ENCODE measurements at places on chromosomes 4 and X.

DNA sequence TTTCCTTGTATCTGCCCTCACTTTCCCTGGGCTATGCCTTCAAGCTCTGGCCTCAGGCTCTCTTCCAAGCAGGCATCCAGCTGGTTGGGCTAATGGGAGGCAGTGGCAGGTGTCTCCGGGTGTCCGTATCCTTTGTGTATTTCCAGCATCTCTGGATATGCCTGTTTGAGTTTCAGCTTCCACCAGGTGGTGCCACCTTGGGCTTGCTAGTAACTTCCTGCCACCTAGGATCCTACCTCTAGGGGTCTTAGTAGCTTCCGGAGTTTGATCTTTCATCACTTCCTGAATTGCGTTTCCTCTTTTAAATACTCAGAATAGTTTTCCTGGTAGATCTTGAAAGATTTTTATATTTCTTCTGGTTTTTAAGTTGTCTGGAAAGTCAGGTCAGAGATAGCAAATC lies 23.2 kb upstream of the ANOS1 start:
- DNase-seq = no peak

DNA sequence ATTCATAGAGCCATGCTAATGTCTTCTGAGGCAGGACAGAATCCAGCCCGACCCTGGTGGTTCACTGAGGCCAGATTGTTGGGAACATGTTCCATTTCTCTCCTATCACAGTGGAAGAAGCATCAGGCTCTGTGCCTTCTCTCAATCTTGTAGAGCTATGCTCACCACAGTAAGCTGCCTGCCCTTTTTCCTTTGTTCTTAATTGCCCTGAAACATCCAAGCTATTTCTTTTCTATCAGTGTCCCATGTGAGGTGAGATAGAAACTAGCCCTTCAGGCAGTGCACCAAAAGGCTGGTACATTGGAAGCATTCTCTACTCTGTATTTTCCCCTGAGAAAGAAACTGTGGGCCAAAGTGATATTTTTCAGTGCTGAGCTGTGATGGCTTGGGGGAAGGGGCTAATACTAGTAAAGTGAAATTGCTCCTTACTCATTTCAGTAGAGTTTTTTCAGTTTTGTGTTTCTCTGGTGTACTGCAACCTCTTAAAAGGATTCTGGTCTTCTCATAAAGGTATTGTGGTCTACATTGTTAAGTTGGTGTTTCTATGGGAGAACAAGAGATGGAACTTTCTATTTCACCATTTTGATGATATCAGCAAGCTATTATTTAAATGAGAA lies 611.2 kb downstream of the RPA4 start:
- no peak for DNase-seq

- peak; percentile 48 for DNase-seq
These were observed 123.3 kb upstream of the TBL1X start for GRCh38 chrX:9341291-9342201.

- no peak for DNase-seq
These were observed 35.3 kb upstream of the ADAMTS3 start for GRCh38 chr4:72604324-72604723.

DNA sequence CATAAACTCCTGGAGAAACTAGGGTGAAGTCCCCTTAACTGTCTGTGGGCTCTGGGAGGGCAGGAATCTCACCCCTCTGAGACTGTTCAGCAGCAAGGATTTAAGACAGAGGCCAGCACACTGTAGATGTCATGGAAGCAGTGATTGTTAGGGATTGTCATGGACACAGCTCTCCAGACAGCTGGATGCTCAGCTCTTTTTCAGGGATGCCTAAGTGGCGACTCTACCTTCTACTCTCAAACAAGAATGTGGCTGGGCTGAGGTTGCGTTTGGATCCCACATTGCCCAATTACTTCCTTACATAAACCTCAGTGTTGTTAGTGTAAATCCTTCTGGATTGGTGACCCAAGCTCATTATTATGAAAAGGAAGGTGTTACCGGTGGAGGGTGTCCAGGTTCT lies 291.9 kb upstream of the VCX3A start:
- DNase-seq = no peak

GRCh38 chr4:94588896-94589693 lies 137.4 kb downstream of the PDLIM5 start:
- DNase-seq = no peak

DNA sequence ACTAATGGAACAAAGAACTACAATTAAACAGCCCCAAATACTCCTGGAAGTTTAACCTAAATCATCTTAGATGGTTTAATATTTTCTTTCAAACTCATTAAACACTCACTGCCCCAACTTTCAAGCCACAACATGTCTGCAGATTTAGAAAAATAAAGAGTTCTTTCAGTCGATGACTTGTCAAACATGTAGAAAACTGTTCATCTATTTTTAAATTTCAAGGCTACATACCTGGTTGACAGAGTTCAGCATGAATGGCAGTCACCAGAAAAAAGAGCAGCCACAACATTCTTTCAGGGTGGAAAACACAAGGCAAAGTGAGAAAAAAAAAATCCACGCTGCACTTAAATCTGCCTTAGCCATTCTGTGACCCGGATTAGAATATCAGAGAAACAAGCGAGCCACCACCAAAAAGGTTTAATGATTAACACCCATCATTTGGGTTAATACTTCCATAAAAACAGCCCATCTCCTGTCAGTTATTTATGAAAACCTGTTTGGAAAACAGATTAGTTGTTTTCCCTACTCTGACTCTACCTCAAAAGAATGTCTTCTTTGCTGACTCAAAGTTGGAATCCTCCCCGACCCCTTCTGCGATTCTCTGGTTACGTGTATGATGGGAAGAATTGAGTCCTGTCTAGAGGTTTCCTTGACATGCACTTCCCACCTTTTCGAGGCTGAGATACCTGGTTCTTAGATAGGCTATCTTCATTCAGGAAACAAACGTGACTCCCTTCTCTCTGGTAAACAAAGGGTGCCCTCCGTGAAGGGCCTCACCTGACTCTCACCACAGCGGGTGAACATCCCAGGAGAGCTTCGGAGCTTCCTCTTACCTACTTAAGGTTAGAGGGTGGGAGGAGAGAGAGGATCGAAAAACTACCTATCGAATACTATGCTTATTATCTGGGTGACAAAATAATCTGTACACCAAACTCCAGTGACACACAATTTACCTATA lies at the start of gene CLTRN:
Gene CLTRN (minus strand): TSS at position 319 of the 958 bp plus-strand sequence. CDS start 30 bp downstream, at position 289.
- DNase-seq = no peak

DNA sequence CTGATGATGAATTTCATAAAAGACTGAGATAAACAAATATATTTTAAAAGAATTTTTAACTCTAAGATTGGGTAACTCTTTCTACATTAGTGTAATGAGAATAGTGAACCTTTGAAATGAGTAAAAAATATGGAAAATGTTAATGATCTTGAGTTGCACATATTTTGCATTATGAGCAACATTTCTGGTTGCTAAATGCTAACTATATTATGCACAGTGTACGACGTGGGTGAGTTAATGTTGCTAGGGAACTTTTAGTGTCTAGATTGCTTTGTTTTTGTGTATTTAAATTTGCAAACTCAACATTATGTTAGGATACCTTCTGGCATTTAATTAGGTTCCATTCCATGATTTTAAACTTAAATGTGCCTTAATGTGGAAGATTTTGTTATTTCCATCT lies 612.9 kb upstream of the GALNT7 start:
- DNase-seq = no peak

- no peak for DNase-seq
These were observed 23.4 kb downstream of the ACOX3 start for GRCh38 chr4:8417071-8417614.

DNA sequence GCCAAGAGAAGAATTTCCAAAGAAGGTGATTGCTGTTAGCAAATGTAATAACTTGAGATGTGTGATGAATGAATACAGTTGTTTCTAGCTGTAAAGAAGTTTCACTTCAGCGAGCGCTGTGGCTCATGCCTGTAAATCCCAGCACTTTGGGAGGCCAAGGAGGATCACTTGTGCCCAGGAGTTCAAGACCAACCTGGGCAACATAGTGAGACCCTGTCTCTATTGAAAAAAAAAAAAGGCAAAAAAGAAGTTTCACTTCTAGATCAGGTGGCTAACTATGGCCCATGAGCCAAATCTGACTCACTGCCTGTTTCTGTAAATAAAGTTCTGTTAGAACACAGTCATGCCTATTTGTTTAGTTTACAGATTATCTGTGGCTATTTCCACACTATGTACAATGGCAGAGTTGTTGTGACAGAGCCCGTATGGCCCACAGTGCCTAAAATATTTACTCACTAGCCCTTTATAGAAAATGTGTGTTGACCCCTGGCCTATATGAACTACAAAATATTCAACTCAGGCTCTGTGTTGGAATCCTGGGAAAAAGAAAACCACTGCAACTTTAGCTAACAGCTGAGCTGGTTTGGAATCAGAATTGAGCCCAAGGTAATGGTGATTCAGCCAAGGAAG lies 54.1 kb upstream of the PRPS1 start:
- no peak for DNase-seq

DNA sequence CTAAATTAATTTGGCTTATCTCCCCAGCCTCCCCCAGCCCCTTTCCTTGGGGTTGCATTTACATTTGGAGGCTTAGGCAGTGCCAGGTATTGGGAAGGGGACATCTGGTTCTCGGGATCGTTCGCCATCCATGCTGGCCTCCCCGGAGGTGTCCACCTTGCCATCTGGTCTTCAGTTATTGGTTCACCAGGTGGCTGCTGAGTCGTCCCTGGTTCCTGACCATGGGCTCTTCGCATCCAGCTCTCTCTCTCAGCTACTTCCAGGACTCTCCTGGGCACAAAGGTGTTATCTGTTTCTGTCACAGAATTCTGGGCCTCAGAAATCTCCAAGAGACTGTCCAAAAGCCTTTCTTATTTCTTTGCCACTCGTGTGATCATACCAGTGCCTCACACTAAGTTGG lies 75.4 kb upstream of the SCOC start:
- DNase-seq = no peak

- DNase-seq = no peak
These were observed 6.5 kb downstream of the SHOX start for GRCh38 chrX:636981-637659.

DNA sequence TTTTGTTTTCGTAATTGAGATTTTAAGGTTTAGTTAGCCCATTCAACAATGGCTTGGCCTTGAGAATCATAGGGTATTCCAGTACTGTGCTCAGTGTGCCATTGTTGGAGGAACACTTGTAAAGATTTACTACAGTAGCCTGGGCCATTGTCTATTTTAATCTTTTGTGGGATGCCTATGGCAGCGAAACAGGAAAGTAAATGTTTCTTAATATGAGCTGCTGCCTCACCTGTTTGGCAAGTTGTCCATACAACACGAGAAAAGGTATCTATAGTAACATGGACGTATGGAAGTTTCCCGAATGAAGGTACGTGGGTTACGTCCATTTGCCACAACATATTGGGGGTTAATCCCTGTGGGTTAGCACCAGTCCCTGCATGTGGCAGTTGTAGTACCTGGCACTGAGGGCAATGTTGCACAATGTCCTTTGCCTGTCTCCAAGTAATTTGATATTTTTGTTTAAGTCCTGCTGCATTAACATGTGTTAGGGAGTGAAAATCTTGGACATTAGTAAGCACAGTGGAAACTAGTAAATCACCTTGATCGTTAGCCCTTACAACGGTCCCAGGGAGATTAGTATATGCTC lies 38.6 kb upstream of the AADAT start:
- no peak for DNase-seq

GRCh38 chr4:150209140-150209829 lies 131.0 kb downstream of the DCLK2 start:
- DNase-seq = peak; percentile 5

GRCh38 chrX:85052205-85052604 lies 48.5 kb downstream of the APOOL start:
- DNase-seq = no peak

DNA sequence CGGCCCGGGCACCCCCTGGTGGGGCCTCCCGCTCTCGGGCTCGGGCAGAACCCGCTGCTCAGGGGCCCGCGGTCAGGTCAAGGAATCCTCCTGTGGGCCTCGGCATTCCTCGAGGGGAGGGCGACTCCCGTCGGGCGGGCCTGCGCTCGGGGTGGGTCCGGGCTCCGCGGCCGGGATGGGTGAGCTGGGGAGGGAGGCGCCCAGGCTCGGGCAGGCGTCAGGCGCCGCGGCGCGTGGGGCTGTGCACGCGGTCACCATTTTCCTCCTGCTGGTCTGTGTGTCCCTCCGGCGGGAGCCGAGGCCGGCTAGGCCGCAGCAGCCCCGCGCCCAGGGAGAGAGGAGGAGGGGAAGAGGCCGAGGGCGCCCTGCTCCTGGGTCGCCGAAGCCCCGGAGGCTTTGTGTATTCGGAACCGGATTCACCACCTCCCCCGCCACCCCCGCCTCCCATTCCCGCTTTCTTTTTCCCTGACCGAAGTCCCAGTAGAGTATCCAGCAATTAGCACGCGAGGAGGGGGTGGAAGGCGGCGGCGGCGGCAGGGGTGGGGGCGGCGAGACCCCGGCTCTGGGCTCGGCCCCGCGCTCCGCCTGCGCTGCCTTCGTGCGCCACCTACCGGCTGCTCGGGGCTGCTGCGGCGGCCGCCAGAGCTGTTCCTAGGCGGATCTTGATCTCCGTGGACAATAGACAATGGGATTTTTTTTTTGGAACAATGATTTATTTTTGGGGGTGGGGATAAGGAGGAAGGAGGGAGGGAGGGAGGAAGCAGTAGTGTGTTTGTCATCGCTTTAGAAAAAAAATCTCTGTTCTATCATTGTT lies 99.0 kb upstream of the MAML3 start:
- DNase-seq = peak; percentile 43

DNA sequence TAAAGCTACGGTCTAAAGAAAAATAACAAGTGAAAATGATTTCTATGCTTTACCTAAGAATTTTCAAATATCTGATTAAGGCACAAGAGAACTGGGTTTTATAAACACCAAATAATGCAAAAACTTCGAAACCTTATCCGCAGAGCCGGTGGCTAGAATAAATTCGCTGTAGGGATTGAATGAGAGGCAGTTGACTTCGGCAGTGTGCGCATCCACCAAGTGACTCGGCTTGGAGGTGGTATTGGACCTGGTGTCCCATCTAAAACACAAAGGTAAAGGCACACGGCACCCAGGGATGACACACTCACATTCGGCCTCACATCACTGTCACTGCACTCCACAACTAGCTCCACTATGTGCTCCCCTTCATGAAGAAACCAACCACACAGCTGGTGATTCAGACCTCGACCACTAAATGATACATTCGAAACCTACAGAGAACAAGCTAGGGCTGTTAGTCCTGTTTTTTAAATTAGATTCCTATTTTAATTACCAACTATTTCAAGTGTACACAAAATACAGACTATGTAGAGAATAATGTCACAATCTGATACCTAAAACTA lies 17.5 kb downstream of the RBBP7 start:
- DNase-seq = no peak

DNA sequence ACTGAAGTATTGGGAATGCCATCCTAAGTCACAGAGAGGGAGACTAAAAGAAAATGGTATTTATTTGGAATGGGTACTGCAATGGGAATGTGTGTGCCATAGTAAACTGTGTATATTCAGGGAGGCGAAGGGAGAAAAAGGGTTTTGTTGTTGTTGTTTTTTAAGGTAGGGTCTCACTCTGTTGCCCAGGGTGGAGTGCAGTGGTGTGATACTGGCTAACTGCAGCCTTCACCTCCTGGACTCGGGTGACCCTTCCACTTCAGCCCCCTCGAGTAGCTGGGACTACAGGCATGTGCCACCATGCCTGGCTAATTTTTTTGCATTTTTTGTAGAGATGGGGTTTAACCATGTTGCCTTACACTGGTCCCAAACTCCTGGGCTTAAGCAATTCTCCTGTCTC lies 4.3 kb upstream of the SLC10A3 start:
- DNase-seq = no peak

All from stimulated activated CD4-positive, alpha-beta T cell treated with anti-CD3 and anti-CD28 coated beads, Interleukin-1b, Interleukin-23, amount 100 ng/mL, for 24 hours (primary cell).